EH (cell line): ENCODE measurements at places on chromosomes 7 and 10.

DNA sequence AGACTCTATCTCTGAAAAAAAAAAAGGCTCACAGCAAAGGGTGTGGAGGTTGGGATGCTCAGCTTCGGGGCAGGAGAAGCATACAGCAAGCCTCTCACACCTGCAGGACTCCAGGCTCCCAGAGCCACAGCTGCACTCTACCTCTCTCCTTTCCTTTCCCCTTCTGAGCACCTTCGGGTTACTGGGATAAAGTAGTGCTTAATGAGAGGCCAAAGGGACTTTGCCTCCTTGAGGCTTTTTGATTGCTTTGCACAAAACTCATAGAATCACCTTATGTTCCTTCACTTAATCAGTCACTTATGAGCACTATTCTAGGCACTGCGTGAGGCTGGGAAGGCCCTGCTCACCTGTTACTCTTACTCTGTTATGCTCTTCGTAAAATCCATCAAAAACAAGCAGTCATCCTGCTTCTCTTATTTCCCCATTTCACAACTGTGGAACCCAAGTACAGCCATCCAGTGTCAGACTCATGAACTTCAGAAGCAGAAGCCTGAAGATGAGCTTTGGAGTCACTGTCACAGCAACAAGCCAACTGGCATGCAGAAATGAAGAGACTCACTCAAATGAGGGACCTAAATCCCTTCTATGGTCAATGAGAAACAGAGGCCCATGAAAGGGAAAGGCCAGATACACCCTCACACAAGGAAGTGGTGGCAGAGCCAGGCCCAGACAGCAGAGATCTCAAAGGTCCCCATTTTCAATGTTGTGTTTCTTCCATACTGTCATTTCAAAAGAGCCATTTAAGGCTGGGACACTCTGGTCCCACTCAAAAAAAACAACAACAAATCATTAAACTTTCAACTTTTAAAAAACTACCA is 205.4 kb downstream of the KCNMA1 start:
- DNase-seq: no peak

DNA sequence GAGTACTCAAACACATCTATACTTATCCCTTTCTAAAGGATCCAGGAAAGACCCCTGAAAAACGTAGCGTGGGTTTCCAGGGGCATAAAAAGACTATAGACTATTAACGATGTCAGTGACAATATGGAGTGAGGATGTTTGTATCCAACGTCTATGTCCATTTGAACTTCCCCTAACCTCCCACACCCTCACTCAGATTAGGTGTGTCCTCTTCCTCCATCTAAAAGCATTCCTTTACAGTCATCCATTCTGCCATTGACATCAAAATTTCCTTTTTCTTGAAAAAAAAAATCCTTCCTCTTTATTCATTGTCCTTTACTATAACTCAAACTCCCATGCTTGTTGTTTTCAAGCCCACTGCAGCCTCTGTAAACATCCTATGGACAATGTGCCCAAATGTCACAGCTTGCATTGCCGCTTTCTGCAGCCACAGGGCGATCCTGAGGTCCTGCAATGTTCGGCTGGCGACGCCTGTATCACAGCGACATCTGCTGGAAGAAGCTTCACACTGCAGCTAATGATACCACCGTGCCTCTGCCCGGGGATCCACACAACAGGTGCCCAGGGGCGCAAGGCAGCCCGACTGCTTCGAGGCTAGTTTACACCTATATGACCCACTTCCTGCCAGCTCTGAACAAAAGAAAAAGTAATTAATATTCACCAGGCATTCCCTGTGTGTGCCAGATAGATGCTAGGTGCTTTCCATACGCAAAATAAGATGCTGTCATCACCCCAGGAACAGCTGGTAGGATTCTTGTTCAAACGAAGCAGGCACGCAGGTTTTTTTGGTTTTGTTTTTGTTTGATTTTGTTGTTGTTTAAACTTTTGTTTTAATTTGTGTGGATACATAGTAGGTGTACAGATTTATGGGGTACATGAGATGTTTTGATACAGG is 267.9 kb upstream of the GHITM start:
- peak; percentile 65 for DNase-seq

DNA sequence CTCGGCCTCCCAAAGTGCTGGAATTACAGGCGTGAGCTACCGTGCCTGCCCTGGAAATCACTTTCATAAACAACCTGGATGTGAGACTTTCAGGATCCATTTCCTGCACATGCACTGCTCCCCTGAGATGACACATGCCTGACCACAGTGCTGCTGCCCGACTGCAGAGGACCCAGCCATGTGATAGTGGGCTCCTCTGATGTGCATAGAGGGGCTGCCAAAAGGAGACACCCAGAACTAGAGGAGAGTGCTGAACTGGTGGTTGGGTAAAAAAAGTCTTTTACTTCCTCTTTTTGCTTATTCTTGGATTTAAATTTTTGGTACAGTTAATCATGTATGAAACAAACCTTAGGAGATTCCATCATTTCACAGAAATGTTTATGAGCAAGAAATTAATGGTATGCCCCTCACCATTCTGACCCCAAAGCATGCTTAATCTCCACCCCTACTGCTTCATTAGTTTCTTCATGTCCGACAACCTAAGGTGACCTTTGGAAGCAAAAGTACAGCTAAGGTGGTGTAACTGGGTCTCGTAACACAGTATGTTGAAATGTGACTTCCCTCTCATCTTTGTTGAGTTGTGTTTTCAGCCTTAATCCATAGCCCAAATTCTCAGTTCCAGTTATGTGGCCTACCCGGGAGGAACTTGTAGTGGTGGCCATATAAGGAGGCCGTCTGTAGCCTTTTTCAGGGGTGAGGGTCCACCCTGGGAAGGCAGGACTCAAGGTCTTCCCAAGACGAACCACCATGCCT is 111.1 kb downstream of the RNF216 start:
- DNase-seq: no peak

DNA sequence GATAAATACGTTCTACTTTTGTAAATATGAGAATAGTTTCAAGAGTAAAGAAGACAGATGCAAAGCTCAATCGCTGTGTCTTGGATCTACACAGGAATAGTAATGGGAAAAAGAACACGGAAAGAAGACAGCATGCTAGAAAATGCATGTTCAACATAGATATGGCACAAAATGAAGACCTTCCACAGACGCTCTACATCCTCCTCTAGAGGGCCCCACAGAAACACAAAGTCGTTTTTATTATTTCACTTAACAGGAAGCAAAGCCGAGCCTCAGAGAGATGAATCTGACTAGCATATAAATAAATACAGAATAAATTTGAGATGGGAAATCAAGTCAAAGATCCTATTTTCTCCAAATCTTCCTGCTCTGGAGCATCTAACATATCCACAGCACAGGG is 292.6 kb downstream of the PARD3 start:
- DNase-seq: peak; percentile 42

- DNase-seq: no peak
Observed at GRCh38 chr10:74083304-74083703, 67.3 kb downstream of the AP3M1 start.

DNA sequence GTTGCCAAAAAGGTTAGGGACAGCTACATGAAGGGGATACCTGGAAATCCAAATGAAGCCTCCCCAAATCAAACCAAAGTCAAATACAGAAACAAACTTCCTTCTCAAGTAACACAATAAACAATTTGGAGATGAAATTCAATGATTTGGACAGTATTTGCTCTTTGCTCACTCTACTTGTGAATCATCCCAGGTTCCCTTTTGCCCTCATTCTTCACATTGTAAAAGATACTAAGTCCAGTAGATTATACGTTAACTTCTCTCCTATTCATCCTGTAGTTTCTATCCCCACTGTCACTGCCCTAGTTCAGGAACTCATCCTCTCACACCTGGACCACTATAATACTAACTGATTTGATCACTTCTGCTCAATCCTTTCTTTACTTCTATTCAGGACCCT is 28.3 kb downstream of the FZD1 start:
- DNase-seq: no peak

GRCh38 chr10:119246862-119247549 is 39.6 kb downstream of the GRK5 start:
- peak; percentile 98 for DNase-seq

DNA sequence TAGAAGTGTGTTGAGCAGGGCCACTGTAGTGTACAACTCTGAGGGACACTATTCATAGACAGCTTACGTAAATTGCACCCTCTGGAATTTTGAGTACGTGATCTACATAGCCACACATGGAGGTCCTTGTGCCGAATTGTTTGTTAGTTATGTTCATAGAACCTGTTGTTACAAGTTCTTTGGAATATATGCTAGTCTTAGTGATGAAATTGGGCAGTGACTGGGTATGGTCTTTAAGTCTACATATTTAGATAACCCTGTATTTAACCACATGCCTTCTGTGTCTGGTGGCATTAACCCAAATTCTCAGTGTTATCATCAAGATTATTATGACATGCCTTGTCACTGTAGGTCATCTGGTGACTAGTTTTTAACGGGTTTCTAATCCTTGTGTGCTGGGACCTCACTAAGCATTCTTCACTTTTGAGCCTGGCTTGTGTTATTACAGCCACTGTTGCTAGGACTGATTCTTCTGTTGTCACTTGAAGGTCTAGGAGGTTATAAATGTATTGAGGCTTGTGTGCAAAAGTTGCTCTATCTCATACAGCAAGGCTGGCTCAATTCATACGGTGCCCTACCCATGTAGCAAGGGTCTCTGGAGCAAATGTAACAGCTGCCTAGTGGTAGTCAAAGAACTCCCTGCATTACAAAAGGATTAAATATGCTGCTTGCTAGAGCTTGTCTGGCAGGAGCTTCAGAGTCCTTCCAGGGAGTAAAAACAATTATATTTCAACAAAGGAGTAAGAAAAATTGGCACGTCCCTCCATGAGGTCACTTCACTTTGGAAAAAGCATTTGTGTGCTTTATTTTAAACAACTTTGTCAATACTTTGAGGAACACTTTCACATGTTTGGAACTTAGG is 65.4 kb downstream of the CDK14 start:
- no peak for DNase-seq

DNA sequence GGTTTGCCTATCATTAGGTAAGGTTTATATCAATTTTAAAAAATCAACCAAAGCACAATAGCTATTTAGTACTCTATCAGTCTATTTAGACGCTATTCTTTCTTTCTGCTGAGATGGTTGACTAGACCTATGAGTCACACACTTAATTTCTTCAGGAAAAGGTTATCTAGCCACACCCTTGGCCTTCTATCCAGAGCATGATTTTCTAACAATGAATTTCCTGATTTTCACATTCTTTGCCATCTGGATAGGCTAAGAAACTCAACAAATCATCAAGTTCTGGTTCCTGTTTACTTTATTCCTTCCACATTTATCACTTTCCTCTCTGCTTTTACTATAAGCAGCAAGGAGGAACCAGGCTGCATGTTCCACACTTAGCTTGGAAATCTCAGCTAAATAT is 8.1 kb downstream of the PRPS1L1 start:
- DNase-seq: peak; percentile 62

DNA sequence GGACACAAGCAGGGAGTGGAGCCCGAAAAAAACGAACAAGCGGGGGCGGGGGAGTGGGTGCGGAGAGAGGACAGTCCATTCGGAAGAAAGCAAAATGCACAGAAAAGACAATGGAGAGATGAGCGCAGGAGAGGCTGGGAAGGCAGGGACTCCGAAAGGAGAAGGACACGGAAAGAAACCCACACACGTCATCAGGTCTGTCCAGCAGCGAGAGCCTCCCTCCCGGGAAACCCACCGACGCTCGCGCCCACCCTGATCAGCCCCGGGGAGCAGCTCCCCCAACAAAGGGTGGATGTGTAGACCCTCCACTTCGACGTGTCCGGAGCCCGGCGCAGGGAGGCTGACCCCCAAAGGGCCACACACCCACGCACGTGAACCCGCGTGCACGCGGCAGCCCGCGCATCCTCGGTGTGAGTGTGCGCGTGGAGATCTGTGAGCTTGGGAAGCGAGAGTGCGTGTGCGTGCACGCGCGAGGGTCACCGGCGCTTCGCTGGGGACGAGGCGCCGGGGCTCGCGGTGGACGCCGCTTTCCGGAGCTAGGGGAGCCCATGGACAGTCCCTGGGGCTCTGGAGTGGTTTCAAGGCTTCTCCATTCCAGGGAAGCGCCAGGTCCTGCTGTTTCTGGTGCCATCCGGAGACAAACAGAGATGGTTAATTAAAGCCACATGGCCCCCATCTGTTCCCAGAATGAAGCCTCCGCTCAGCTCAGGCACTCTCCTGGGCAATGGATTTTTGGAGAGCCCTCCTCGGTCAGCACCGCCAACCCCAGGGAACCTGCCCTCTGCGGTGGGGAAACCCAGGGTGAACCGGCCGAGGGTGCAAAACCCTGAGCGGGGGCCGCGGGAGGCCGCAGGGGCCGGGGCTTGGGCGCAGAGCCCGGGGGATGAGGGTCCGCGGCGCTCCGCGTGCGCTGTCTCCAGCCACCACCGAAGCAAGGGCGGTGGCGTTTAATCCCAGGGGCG is 916 bp downstream of the LAMB1 start:
- peak; percentile 76 for DNase-seq

- DNase-seq: no peak
Observed at GRCh38 chr7:140232957-140233917, 56.5 kb upstream of the KDM7A start.

DNA sequence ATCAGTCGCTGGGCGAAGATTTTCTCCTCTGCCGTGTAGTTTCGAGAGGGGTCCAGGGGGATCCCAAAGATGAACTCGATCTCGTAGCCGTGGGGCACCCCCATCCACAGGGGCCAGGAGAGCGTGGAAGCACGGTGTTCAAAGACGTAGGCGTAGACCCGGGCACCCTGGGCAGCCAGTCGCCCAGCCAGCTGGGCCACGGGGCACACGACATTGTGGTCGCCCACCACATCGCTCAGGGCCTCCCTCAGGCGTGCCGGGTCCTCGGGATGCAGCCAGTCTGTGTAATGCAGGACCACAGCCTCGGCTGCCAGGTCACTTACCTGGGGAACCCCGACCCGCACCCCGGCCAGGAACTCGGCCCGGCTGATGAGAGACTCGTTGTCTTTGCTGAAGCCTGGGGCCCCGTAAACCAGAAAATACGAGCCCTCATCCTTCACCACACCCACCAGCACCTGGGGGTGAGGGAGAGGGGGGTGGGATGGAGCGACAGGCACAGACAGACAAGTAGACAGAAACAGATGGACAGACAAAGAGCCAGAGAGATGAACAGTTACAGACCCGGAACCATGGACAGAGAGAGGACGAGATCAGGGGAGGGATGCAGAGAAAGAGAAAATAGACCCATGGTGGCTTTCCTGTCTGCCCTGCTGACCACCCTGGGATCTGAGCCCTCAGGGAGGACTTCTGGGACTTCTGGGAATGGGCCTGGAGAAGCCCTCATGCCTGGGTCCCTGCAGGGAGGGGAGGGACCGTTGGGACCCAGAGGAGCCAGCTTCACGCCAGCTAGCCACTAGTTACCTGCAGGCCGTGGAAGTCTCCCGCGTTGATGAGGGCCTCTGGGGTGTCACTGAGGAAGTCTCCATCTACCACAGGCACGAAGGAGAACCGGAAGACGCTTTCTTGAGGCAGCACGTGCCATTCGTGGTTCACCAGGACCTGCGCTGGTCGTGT is 3.0 kb downstream of the ACHE start:
- no peak for DNase-seq

GRCh38 chr10:129877773-129878371 is 86.2 kb downstream of the EBF3 start:
- no peak for DNase-seq

DNA sequence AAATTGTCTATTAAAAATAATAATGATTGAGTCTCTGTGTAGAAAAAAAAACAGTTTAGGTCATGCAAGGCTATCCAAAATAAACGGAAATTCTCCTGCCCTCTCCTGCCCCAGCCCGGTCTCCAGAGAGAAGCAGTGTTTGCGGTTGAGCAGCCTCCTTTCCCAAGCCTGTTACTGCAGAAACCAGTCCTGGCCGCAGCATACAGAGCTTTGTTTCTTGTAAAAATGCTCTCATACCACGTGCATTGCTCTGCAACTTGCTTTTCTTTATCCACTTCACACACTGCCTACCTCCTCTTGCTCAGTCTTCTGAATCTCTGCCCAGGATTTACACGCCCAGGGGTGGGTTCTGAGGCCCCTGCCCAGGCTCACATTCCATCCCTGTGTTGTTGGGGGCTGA is 34.4 kb upstream of the CUL1 start:
- DNase-seq: peak; percentile 31
